ENCODE measurements at places on chromosomes 11 and 22. TPM values are rescaled to one million over a fixed set of nuclear protein-coding genes. Genes with fewer than 3 reads are reported as not detected.
A peak's percentile ranks its signal among the peaks of the same experiment; 100 is the strongest.

DNA sequence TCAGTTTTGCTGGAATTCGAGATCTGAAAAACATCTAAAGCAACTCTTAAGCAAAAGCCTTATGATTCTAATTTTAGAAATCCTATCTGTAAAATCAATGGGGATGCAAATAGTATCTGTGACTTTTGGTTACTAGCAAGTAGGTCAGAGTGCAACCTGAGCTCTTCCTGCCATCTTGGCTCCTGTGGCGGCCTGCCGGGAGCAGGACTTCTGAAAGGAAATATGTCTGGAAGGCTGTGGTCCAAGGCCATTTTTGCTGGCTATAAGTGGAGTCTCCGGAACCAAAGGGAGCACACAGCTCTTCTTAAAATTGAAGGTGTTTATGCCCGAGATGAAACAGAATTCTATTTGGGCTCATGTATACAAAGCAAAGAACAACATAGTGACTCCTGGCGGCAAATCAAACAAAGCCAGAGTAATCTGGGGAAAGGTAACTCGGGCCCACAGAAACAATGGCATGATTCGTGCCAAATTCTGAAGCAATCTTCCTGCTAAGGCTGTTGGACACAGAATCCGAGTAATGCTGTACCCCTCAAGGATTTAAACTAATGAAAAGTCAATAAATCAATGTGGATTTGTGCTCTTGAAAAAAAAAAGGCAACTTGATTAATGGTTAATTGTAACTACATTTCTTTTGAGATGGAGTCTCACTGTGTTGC is 1.7 kb downstream of the SAMM50 start:
- DNase-seq: no peak

DNA sequence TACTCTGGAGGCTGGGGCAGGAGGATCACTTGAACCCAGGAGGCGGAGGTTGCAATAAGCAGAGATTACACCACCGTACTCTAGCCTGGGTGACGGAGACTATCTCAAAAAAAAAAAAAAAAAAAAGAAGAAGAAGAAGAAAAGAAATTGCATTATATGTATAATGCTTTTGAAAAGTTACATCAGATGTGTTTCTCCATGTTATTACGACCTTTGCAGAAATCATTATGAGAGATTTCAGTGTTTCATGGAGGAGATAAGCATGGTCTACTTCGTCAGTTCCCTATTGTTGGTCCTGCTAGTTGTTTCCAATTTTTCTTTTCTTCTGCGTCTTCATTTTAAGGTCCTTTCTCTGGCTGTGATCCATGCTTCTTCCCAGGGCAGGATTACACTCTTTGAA is 3.0 kb downstream of the MIAT start:
- DNase-seq: no peak

DNA sequence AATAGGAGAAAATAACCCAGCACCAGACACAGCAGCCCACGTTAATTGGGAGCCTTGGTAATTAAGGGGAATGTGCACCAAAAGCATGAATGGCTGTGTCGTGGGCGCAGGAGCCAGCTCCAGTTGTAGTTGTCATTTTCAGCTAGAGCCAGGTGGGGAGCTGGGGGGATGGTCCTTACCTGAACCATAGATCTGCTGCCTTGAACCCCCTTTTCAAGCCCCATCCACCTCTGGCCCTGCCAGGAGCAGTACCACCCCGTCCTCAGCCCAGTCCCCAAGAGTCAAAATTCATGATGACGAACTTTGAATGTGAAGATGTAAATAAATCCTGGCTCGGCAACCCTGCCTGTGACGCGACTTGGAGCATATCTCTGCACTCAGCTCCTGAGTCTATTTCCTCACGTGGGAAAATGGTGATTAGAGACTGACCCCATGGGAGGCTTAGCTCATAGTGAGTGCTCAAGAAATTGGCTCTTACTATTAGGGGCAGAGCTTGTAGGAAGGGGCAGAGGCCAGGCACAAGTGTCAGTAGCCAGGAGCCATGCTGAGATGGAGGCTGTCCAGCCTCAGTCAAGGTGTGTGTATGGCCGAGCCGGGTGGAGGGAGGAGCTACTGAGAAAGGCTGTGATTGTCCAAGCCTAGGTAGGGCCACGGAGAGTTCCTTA is 794 bp upstream of the FXYD6 start:
- no peak for DNase-seq

GRCh38 chr11:66371627-66372415 is at the start of gene SLC29A2:
Gene SLC29A2, minus strand, starts transcription at chr11:66371760. Its CDS starts 169 bp downstream, at chr11:66371591.
- peak; percentile 33 for DNase-seq

- DNase-seq: no peak
These were observed 65.9 kb downstream of the BLID start for GRCh38 chr11:122050021-122050690.

DNA sequence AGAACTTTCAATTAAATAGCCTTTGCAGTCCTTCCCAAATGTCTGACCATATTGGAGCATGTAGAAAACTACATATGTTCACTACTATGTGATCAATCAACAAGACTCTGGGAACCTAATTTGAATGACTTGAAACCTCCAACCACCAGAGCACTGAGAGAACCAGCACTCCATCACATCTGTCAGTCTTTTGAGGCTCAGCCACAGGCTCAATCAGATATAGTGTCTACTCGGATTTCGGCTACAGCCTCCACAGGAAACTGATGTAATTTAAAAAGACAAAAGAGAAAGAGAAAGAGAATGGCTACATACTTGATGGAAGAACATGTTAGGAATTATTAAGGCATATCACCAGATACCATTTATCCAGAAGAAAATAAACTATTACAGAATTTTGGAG is 859.0 kb downstream of the FAM181B start:
- no peak for DNase-seq

DNA sequence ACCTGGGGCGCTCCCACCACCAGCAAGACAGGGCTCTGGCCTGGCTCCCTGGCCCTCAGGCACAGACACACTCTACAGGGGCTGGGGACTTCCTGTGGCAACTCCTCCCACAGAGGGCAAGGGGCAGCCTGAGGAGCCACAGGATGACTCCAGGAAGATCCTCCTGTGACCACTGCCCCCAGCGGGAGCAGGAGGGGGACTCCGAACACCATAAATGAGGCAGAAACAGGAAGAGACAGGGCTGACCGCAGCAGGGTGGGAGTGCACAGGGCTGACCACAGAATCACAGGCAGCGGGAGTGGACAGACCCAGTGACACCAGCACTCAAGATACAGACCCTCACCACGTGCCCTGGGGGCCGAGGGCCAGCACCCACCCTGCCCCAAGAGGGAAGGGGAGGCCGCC is 10.8 kb downstream of the ARAP1 start:
- no peak for DNase-seq

DNA sequence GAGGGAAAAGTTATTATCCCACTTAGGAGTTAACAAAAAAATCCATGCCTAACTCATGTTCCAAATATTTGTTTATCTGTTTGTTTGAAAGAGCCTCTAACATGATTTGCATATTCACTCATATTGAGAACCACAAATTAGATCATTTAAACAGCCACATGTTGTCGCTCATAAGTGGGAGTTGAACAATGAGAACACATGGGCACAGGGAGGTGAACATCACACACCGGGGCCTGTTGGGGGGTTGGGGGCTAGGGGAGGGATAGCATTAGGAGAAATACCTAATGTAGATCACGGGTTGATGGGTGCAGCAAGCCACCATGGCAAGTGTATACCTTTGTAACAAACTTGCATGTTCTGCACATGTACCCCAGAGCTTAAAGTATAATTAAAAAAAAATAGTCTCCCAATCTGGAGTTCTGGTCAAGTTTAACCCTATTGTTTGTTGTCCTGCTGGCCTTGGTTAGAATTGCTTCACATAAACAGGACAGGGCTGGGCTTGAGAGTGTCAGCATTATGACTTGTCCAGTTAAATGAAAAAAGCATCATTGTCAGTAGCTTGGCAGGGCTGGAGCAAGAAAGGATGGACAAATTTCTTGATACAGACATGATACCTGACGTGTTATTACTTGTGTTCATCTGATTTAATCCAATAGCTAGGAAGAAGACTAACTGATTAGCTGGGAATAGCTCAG is 57.8 kb upstream of the PSMA1 start:
- no peak for DNase-seq

GRCh38 chr11:942823-943222 is 17.2 kb downstream of the AP2A2 start:
- peak; percentile 23 for DNase-seq

- no peak for DNase-seq
These were observed 44.9 kb upstream of the TCF20 start for GRCh38 chr22:42315392-42315756.

Gene TLCD5
- total RNA-seq: 24.2 TPM

Gene MYBPC3
- not detected for total RNA-seq

Gene PHOX2A
- total RNA-seq: not detected

Gene ACTN3
- 0.75 TPM for total RNA-seq

Gene UPK3A
- total RNA-seq: not detected
